ENCODE measurements at places on chromosomes 6 and 20. TPM values are rescaled to one million over a fixed set of nuclear protein-coding genes. Genes with fewer than 3 reads are reported as not detected.

The GMPR gene
- total RNA-seq = 9.9 TPM

The PRR18 gene
- total RNA-seq = 1.3 TPM

The CST8 gene
- total RNA-seq = not detected

The VGLL2 gene
- total RNA-seq = not detected

The BACH2 gene
- total RNA-seq = not detected

The TRERF1 gene
- 2.1 TPM for total RNA-seq

DNA sequence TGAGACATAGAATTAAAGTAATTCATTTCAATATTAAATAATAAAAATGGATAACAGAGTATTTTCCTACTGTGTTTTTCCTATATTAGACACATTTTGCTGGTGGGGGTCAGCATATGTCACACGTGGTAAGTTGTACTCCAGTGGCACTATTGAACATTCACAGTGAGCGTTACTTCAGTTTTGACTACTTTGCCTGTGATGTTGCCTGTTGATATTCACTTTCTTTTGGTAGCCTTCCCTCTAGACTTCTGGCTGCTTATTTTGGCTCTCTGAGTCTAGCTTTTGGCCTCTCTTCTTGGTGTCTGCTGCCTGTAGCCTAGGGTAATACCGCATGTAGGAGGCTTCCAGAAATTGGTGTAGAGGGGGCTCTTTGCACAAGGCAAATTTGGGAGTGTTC, 64.4 kb upstream of the TFB1M start:
- DNase-seq = no peak

- no peak for DNase-seq
Measured at GRCh38 chr20:19807191-19807945, 49.3 kb downstream of the RIN2 start.

- no peak for DNase-seq
Measured at GRCh38 chr20:24877652-24878051, 71.4 kb upstream of the CST7 start.

DNA sequence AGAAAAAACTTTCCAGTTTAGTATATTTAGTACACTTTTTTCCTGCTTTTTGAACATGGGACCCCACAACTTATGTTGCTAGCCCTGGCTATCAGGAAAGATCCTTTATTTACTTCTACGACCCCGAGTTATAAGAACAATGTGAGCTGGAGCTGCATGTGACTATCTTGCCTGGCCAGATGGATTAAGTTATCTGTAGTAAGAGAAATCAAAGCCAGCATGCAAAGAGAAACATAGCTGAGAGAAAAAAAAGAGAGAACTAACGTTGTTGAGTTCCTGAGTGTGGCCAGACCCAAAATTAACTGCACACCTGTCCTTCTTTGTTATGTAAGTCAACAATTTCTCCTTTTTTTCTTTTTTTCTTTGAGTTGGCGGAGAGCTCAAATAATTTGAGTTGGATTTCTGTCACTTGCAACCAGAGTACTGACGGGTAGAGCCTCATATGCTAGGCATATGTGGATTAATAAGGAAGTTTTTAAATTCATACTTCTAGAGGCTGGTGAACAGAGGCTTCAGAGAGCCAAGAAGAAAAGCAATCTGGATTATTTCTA, 219.5 kb downstream of the HACE1 start:
- no peak for DNase-seq

DNA sequence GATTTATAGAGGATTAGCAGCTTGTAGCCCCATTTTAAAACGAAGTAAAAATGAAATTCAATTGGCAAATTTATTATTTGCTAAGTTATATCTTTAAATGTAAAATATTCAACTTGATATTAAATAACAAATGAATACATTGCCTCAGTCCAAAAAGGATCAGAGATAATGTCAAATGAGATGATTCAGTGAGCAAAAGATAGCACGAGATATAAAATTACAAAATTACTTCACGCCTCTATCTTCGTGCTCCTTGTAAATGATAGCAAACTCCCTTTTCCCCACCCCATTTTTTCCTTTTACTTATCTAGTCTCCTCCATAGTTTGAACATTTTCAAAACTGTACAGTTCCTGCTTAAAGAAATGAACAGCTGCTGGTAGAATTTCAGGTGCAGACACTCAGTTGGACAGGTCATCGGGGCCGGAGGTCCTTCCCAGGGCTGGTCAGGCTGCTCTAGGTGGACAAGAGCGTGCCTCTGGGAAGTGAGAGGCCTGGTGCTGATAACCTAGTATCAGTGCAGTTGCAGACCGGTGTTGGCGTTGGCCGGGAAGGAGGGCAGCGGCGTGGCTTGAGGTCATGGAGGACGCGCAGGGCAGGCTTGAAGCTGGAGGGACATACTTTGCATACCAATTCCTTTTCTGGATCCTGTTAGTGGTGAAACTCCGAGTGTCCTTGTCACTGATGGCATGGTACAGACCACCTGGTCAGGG, 83.9 kb downstream of the CDC5L start:
- no peak for DNase-seq

DNA sequence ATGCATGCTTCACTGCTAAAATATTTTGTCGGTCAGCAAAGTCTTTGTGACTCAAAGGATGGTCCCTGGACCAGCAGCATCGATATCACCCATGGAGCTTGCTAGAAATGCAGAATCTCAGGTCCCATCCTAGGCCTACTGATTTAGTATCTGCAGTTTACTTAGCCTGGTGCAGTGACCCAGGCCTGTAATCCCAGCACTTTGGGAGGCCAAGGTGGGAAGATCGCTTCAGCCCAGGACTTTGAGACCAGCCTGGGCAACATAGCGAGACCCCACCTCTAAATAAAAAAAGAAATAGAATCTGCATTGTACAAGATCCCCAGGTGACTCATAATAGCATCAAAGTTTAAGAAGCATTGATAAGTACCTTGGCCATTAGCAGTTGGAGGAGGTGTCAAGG, 248.7 kb downstream of the CD83 start:
- DNase-seq = no peak

DNA sequence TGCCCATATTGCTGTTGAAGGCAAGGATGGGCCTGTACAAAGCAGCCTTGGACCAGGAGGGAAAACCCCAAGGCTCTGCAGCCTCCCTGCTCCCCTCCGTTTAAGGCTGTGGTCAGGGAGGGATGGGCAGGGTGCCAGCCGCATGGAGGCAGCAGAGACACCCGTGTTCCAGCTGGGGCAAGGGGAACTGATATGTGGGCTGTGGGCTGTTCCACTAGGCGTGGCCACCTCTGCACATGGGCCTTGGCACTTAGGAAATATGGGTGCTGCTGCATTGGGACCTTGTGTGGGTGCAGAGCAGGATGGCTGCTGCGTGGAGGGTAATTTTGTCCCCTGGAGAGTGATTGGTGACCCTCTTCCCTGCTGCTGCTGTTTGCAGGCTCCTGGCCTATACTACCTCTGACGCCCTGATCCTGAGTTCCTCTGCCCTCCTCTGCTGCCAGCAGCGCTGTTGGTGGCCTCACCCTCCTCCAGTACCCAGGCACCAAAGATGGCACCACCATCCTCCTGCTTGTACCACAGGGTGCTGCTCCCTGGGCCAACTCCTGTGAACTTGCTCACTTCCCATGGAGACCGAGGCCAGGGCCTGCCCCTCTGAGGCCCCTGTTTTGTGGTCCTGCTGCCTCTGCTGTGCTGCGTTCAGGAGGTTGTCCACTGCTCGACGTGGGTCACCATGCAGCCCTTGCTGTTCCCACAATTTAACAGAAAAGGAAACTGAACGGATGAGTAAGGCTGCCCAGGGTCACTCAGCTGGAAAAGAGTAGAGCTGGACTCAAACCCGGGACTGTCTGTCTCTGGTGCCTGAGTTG, 35.3 kb downstream of the PANK2 start:
- DNase-seq = no peak

GRCh38 chr6:83341765-83342164, 89.1 kb downstream of the ME1 start:
- no peak for DNase-seq

- DNase-seq = peak; percentile 56
Measured at GRCh38 chr6:73382462-73383113, 12.0 kb upstream of the DDX43 start.

- no peak for DNase-seq
Measured at GRCh38 chr6:100466410-100467128, 1.8 kb upstream of the SIM1 start.
